ENCODE measurements at places on chromosomes 3 and 15.

GRCh38 chr3:151210676-151211381 lies 7.8 kb upstream of the GPR171 start:
- DNase-seq, result no peak

DNA sequence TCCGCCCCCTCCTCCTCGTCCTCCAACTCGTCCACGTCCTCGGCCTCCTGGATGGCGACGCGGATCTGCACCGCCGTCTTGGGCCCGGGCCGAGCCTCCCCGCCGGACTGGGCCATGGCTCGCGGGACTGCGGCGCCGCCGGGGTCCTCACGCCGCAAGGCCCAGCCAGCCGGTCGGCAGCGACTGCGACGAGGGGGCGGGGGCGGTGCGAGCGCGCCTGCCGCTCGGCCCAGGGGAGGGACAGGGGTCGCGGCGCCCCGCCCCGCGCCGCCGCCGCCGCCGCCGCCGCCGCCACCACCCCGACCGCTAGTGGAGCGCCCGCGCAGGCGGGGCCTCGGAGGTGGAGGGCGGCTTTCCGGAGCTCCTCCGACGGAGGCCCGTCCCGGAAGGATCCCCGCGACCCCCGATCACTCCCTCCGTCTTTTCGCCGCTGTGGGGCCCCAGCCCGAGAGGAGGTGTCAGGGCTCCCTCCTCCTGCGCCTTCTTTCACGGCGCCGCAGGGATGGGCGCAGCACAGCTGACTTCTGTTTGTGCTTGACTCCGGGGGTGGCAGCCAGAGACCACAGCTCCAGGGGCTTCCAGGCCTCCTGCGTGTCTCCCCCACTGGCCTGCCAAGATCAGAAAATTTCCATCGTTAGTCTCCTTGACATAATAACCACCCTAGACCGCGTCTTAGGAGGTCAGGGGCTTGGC lies at the start of gene LARP6:
Gene LARP6 (minus strand): TSS at position 185 of the 693 bp plus-strand sequence. CDS start 69 bp downstream, at position 116.
- no peak for DNase-seq

GRCh38 chr3:177420651-177421480 lies 223.6 kb upstream of the TBL1XR1 start:
- DNase-seq, result no peak

DNA sequence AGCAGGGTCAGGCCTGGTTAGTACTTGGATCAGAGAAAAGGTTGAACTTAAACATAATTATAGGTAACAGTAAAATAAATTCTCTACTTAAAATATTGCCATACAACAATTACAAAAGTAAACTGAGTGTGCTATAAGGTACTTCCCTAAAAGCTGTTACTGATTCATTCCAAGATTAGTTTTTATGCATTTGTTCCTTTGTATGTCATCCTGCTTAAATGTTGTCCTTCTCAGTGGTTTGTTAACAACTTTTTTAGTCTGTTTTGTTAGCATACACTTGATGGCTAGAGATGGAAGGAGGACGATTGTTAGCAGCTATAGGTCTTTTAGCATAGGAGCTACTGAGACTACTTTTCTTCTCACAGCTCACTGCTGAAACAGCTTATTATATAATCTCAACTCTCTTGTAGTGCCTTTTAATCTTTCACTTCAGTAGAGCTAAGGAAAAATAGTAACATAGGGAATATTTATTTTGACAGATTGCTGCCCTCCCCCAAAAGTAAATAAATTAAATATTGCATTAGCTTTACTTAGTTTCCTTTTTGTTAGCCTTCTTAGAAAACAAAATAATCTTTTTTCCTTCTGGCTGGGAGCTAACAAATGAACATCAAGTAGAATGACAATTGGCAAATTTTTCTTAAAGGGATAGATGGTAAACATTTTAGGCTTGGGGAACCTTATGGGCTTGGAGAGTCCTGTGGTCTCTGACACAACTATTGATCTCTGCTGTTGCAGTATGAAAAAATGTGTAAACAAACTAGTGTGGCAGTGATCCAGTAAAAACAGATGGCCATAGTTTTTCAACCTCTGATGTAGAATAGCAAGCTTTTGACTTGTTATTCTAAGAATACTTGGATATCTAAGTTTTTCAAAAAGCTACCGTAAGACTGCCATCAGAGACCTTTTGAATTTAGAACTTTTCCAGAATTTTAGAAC lies 39.5 kb downstream of the USP8 start:
- DNase-seq, result no peak

DNA sequence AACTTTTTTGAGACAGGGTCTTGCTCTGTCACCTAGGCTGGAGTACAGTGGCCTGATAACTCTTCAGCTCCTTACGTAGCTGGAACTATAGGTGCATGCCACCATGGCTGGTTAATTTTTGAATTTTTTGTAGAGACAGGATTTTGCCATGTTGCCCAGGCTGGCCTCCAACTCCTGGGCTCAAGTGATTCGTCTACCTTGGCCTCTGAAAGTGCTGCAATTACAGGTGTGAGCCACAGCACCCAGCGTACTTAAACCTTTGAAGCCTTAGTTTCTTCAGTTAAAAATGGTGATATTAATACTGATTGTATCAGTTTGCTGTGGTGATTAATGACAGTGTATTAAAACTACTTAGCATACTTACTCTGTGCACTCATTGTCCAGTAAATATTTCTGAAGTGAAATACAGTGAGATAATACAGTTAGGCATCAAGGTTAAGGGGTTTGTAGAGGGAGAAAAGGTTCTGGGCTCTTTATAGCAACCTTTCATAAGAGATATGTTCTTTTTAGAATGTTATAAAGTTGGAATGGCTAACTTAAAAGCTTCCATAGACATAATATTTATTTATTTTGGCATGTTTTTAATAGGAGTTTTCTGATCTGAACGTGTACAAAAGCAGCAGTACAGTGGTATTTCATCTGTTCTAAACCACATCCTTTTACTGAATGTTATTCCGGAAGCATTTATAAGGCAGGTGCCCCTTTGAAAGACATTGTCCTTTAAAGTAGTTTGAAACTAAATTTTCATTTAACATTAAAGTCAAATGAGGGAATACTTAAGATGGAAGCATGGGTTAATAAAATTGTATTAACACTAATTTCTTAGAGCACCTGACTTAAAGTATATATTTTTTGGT lies 23.6 kb downstream of the NCK1 start:
- DNase-seq, result no peak

GRCh38 chr3:34361921-34362320 lies 563.5 kb downstream of the PDCD6IP start:
- DNase-seq, result no peak

- DNase-seq, result no peak
Observed at GRCh38 chr3:124033360-124034015, 41.6 kb upstream of the ROPN1 start.

DNA sequence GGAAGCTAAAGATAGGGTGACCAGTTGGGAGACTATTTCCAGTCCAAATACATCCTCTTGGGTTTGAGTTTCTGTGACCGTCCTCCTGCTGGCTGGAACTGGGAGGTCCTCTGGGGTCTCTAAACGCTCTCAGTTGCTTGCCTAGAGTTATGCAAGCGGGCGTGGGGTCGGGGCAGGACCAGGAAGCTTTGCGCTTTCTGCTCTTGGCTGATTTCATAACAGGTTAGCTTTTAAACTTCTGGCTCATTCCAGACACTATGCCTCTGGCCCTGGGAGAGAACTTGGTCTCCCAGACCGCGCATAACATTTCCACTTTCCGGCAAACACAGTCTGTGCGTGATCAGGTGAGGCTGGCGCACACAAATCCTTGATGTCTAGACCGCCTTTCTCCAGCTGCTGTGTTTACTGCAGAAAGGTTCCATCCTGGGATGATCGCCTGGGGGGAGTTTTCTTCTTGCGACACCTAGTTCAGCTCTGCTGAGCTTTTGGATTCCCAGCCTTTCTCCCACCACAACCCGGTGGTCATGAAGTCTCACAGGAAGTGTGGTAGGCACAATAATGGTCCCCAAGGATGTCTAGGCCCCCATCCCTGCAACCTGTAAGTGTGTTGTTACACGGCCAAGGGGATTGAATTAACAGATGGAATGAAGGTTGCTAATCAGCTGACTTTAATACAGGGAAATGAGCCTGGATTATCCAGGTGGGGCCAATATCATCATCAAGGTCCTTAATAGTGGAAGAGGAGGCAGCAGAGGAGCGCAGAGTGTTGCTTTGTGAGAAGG lies 23.6 kb upstream of the CGNL1 start:
- DNase-seq, result no peak

GRCh38 chr3:97871801-97872524 lies 50.2 kb downstream of the CRYBG3 start:
- DNase-seq, result no peak

- DNase-seq, result no peak
Observed at GRCh38 chr3:150936693-150937092, 31.5 kb upstream of the MINDY4B start.

- no peak for DNase-seq
Observed at GRCh38 chr3:72177075-72178050, 392.4 kb upstream of the PROK2 start.

- DNase-seq, result no peak
Observed at GRCh38 chr3:59450946-59451763, 401.3 kb upstream of the CFAP20DC start.

- no peak for DNase-seq
Observed at GRCh38 chr3:47057212-47057671, 77.8 kb downstream of the NBEAL2 start.

- no peak for DNase-seq
Observed at GRCh38 chr3:10434938-10435336, 70.4 kb downstream of the ATP2B2 start.

DNA sequence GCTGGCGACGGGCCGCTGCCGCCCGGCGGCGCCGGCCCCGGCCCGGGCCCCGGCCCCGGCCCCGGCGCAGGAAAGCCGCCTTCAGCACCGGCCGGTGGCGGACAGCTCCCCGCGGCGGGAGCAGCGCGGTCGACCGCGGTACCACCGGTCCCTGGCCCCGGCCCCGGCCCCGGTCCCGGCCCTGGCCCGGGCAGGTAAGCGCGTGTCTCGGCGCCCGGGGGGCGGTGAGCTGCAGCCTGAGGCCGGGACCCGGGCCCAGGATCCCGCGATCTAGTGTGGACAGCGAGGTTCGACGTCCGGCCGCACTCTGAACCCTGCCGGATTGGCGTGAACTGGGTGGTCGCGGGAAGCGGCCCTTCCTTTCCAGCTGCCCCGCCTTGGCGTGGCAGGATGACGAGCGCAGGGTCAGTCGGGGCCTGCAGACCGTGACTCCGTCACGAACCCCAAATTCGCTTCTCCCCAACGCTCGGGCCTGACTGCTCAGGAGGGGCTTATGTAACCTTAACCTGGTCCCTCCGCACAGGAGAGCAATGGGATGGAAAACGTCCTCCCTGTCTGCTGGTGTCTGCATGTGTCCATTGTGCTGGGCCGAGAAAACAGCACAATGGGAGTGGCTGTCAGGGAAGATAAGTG lies 472 bp downstream of the BSN start:
- DNase-seq, result no peak

GRCh38 chr3:56753206-56753820 lies 48.4 kb downstream of the ARHGEF3 start:
- DNase-seq, result no peak

DNA sequence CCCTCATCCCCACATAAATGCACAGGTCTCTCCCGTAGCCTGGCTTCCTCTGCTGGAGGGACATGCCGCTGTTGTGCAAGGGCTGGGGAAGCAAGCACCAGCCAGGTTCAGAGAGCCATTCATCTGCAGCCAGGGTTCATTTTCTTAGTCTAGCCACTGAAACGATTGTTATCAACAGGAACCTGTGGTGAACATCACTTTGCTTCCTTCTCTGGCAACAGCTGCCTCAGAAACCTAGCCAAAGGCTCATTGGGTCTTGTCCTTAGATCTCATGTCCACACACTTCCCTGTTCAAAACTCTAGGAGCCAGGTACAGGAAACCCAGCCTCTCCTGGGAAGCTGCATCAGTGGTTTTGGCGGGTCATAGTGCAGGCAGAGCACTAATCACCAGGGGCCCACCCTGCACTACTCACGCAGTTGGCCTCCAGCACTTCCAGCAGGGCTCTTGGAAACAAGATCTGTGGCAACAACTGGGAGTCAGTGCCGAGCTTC lies 47.0 kb downstream of the OXNAD1 start:
- no peak for DNase-seq

DNA sequence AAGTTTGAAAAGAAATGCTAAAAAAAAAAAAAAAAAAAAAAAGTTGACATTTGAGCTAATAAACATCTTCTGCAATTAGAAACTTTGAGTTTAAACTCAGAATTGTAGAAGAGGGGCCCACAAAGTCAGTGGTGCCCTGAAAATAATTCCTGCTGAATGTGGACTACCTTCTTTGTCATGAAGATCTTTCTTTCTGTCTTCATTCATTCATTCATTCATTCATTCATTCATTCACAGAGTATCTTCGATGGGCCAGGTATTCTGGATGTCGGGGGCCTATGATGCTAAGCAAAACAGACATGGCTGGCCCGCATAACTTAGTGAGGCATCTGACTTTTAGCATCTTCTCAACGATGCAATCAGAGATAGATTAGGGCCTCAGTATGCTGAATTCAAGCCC lies 24.6 kb downstream of the ETV5 start:
- DNase-seq, result no peak

DNA sequence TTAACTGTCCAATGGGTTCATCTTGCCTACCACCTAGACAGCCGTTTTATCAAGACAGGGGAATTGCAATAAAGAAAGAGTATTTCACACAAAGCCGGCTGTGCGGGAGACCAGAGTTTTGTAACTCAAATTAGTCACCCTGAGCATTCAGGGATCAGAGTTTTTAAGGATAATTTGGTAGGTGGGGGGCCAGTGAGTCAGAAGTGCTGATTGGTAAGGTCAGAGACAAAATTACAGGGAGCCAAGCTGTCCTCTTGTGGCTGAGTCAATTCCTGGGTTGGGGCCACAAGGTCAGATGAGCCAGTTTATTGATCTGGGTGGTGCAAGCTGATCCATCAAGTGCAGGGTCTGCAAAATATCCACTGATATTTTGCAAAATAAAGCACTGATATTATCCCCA lies 29.9 kb upstream of the GPD1L start:
- DNase-seq, result no peak

GRCh38 chr3:185439745-185440466 lies 58.9 kb downstream of the TMEM41A start:
- no peak for DNase-seq

GRCh38 chr3:33810545-33810944 lies 12.1 kb downstream of the PDCD6IP start:
- DNase-seq, result no peak

DNA sequence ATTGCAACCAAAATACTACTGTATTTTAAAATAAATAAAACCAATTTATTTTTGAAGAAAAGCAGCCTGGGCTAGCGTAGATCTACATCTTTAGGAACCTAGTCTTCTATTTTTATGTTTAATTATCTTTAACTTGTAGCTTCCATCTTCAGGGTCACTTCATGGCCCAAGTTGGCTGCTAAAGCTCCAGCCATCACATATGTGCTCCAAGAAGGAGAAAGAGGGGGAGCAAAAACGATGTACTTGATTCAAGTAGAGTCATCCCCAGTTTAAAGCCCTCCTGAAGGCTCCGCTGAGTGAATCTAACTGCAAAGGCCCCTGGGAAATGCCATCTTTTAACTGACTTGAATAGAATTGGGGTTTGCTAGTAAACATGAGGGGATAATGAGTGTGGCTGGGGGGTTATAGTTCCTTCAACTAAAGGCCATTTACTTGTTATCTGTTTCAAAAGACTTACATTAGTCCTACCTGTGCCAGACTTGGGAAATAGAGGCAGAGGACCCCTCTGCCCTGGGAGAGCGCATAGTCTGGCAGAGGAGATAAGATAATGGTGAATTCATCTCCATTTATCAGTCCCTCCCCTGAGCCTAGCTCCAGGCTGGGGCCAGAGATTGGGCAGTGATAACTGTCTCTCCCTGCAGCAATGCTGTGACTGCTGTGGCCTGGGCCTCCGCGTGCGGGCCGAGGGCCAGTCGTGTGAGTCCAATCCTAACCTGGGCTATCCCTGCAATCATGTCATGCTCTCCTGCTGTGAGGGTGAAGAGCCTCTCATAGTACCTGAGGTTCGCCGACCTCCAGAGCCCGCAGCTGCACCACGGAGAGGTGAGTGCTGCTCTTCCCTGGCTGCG lies 64.6 kb downstream of the FBLN2 start:
- DNase-seq, result no peak

GRCh38 chr15:55282284-55282833 lies 7.3 kb downstream of the RAB27A start:
- no peak for DNase-seq

Measured in DMS79 (cell line).